Nasal cavity respiratory epithelium epithelial cell of viscerocranial mucosa (primary cell): ENCODE measurements at places on chromosomes 1 and 21. TPM values are rescaled to one million over a fixed set of nuclear protein-coding genes. Genes with fewer than 3 reads are reported as not detected.

Gene DNASE2B
- total RNA-seq, result not detected in 2 replicates

Gene MPZ
- total RNA-seq, result under 0.01 and 0.07 TPM in 2 replicates

Gene TRPM2
- 0.14 TPM in 1 of 2 replicates, not detected in the other for total RNA-seq

Gene CHI3L2
- under 0.01 and 1.1 TPM in 2 replicates for total RNA-seq

Gene C1orf74
- 13.0 and 14.7 TPM in 2 replicates for total RNA-seq

Gene CR1
- not detected in 2 replicates for total RNA-seq

Gene CRP
- total RNA-seq, result not detected in 2 replicates
